ENCODE measurements at places on chromosomes 1 and 21.

GRCh38 chr1:28915031-28915895 is 894 bp downstream of the EPB41 start:
- DNase-seq, result no peak

GRCh38 chr1:69648486-69648885 is 80.8 kb downstream of the LRRC7 start:
- DNase-seq, result no peak

DNA sequence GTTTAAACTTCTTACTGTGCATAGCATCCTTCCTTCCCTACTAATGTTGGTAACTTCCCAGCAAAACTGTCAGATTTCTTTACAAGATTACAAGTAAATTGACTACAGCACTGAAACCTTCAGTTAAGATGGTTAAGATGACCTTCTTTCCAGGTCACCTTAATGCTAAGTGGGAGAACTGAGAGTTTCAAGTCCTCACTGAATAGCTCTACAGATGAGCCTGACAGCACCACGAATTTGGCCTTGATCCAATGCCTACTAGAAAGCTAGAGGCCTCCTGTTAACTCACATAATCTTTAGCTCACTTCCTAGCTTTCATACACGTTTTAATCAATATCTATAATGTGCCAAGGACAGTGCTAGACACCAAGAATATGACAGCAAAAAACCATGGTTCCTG is 276.0 kb upstream of the PLD5 start:
- DNase-seq, result no peak

- no peak for DNase-seq
These were observed at the start of gene RUNX3 for GRCh38 chr1:24930260-24931145. TSS of gene RUNX3 (minus strand) at chr1:24930276. CDS start at chr1:24929868, 408 bp downstream.

DNA sequence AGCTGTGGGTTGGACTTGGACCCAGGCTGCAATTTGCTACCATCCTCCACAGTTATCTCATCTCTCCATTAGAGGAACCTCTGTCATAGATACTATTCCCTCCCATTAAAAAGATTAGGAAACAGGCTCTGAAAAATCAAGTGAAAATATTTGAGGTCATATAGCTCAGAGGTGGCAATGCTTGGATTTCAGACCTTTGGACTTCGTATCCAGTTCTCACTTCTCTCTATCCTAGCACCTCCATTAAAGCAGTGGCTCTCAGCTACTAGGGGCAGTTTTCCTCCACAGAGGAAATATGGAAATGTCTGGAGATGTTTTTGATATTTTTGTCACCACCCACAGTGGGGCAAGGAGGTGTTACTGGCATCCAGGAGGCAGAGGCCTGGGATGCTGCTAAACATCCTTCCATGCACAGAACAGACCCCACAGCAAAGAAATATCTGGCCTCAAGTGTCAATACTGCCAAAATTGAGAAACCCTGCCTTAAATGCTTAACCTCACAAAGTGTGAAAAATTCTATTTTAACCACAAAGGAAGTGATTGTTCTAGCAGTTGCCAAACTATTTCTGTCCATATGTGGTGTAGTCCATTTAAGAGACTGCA is 54.1 kb downstream of the C8A start:
- no peak for DNase-seq

DNA sequence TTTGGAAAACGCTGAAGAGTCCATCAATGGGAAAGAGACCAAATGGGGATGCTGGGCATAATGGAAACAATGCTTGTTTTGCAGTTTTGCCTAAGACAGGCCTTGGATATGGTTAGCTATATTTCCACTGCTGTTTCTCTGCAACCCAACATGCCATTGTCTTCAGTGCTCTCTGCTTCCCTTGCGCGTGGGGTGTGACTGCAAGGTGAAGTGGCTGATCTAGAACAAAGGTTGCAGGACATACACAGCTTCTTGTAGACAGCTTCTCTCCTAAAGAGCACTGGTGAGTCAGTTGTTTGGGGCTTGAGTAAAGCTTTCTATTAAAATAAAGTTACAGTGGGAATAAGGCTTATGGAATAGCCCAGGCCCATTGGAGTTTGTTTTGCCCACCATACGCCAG is 33.0 kb downstream of the RUNX1 start:
- DNase-seq, result no peak

- no peak for DNase-seq
These were observed 49.9 kb downstream of the IRF2BP2 start for GRCh38 chr1:234559902-234560676.

GRCh38 chr1:114339379-114339778 is 171.6 kb downstream of the TRIM33 start:
- DNase-seq, result no peak

DNA sequence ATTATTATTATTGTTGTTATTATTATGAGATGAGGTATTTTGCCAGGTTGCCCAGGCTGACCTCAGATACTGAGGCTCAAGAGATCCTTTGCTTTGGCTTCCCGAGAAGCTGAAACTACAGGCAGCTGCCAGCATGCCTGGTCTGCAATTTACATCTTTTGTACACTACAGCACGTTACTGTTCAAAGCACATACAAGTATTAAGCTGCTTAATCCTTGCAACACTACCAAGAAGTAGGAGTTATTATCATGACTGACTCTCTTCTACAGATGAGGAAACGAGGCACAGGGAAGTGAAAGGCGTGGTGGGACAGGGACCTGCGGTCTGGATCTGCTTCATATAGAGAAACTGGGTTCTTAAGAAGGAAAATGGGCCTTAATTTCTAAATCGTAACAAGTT is 11.6 kb downstream of the ERG start:
- DNase-seq, result no peak

DNA sequence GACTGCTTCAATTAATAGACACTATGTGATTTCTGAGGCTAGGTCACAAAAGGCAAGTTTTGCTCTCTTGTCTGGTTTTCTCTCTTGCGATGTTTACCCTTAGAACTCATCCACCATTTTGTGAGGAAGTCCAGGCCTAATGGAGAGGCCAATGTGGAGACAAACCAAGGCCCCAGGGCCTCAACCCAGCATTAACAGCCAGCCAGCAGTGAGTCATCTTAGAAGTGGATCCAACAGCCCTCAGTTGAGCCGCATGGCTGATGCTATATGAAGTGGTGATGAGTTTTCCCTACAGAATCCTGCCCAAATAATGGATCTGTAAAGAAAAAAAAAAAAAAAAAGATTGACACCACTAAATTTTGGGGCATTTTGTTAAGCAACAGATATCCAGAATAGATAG is 95.1 kb downstream of the DNTTIP2 start:
- no peak for DNase-seq

- no peak for DNase-seq
These were observed at the start of gene PTGFR for GRCh38 chr1:78490861-78491450. TSS of gene PTGFR (plus strand) at chr1:78490974. CDS start at chr1:78492744, 1,770 bp downstream.

- DNase-seq, result no peak
These were observed 380.5 kb upstream of the VAMP3 start for GRCh38 chr1:7390604-7391000.

- no peak for DNase-seq
These were observed 350.9 kb upstream of the SPAG17 start for GRCh38 chr1:118535901-118536300.

- DNase-seq, result no peak
These were observed 87.3 kb upstream of the TLR5 start for GRCh38 chr1:223230161-223230881.

DNA sequence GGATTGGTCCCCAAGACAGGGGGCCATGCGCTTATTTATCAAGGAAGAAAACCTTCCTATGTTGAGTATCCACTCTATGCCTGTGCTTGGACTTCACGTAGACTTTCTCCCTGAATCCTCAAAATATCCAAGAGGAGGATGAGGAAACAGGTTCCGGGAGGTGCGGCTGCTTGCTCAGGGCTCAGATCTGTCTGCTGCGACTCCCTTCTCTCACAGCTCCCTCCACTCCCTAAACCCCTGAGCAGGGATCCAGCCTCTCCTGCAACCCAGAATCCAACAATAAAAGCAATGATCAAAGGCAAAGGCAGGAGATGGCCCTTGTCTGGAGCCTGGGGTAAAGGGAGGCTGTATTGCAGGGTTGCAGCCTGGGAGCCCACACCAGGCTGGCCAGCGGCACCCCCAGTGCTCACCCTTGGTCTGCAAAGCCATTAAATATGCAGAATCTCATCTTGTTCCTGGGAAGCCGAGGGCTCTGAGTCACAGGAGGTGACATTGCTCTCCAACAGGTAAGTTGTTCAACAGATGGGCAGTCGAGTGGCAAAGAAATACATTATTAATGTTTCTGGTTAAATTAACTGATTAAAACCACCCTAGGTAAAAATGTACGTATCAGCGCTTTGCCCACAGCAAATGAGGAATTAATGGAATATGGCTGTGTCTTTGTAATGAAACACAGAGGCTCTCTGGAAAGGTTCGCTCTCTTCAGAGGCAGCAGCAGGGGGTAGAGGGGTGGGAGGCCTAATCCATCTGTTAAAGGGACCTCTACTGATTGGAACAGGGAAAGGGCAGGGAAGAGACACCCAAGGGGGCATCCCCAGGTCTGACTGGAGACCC is 111.5 kb downstream of the GRIK3 start:
- no peak for DNase-seq

GRCh38 chr1:236393681-236394481 is at the start of gene EDARADD:
TSS of gene EDARADD (plus strand) at chr1:236394286. CDS start at chr1:236394445, 159 bp downstream.
- no peak for DNase-seq

DNA sequence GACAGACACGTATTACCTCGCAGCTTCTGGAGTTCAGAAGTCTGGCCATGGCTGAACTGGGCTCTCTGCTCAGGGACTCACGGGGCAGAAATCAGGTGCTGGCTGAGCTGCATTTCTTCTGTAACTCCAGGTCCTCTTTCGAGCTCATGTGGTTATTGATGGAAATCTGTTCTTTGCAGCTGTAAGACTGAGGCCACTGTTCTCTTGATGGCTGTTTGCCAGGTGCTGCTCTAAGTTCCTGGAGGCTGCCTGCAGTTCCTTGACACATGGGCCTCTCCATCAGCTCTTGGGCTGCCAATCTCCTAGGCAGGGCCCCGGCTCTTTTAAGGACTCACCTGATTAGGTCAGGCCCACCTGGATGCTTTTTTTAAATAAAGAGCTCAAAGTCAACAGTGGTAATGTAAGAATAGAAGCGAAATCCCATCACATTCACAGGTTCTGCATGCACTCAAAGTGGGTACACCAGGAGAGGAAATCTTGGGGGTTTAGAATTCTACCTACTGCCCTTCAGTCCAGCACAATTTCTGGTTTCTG is 139.1 kb downstream of the KAZN start:
- DNase-seq, result no peak

DNA sequence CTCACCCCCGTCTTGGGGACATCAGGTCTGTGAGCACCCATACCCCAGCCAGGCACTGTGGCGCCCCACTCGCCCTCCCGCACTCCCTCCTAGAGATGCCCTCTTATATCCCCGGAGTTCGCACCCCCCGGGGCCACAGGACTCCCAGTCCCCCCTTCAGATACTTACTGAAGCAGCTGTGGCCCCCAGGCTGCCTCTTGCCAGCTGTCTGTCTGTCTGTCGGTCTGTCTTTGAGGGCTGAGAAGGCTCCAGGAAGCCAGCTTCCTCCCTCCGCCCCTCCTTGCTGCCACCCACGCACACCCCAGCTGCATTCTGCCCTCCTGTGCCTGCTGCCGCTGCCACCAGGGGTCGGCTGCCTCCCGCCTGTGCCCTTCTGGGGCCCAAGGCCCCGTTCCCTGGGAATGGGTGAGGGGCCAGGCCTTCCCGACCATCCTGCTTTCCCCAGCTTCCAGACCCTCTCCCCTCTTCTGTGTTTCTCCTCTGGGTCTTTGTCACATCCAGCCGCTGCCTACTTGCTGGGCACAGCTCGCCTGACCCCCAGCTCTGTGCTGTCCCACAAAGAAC is at the start of gene PTPN7:
Gene PTPN7 (minus strand): TSS at position 226 of the 564 bp plus-strand sequence. CDS start 1,200 bp downstream, outside the sequence.
- DNase-seq, result no peak

- DNase-seq, result no peak
These were observed 23.9 kb downstream of the RAB3B start for GRCh38 chr1:51966559-51966958.

- no peak for DNase-seq
These were observed 22.0 kb upstream of the BLACAT1 start for GRCh38 chr1:205477759-205478247.

- DNase-seq, result no peak
These were observed 15.0 kb downstream of the DISP1 start for GRCh38 chr1:222829868-222830267.

- no peak for DNase-seq
These were observed 16.6 kb upstream of the TRIM45 start for GRCh38 chr1:117138106-117138505.

DNA sequence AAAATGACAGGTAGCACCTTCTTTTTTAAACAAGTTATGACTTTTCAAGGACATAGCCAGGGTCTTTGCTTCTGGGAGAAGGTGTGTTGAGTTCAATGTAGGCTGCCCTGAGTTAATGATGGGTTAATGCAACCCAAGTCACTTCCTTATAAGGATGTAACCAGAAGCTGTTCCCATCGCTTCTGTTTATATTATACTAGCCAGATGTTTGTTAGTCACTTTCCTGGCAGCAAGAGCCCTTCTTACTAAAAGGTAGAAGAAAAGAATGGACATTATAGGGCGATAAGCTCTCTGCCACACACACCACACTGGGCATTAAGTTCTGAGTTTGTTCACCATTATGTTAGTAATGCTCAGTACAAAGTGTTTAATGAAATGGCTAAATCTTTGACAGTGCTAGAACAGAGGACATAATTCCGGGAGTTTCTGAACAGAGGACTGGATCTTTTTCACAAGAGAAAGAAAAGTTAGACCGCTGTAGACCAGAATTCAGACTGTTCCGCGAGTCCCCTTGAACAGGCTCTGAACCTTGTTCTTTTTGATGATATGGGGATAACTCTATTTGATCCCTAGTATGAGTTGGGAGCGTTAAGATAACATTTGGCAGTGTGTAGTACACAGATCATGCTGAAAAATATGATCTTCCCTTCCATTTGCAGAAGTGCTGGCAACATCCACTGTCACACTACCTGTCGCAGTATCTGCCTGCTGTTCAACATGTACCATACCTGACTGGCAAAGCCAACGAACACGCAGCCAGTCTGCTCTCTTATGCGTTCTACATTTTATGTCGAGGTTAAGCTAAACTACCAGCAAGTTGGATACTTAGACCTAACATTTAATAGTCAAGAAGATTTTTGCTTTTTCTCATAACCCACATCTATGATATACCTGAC is 41.0 kb downstream of the DEGS1 start:
- DNase-seq, result no peak

- DNase-seq, result no peak
These were observed 194.8 kb upstream of the HMCN1 start for GRCh38 chr1:185539277-185539943.

Data from omental fat pad (tissue), 4 donors.